ENCODE measurements at places on chromosomes 2 and 18.
A peak's percentile ranks its signal among the peaks of the same experiment; 100 is the strongest.

DNA sequence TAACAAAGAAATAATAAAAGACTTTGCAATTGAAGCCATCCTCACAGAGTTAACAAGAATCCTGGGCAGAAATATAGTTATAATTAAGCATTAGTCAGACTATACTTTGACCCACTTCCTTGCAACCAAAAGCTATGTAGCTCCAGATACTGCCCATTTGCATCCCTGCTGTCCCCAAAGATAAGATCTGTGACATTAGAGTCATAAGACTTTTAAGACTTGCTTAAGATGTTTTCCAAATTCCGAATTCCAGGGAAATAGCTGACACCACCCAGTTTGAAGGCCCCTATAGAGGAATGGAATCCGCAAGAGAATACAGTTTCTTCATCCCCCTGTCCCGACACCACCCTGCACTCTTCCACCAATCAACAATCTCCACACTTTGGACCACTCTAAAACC is 69.5 kb upstream of the TLK1 start:
- no peak for DNase-seq

DNA sequence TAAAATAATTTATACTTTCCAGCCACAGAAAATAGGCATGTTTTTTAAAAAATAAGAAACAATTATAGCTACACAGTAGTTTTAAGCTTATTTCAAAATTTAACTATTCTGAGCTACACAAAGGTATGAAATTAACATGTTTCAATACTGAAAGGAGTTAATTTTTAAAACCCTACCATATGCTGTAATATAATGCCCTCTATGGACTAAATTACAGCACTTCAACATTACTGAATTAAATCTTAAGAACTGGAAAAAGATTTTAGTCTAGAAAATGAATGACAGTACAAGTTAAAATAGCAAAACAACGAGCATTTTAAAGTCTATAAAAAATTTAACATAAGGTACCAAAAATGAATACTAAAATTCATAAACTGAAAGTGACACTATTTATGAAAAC is 36.3 kb downstream of the RTN4 start:
- DNase-seq: no peak

DNA sequence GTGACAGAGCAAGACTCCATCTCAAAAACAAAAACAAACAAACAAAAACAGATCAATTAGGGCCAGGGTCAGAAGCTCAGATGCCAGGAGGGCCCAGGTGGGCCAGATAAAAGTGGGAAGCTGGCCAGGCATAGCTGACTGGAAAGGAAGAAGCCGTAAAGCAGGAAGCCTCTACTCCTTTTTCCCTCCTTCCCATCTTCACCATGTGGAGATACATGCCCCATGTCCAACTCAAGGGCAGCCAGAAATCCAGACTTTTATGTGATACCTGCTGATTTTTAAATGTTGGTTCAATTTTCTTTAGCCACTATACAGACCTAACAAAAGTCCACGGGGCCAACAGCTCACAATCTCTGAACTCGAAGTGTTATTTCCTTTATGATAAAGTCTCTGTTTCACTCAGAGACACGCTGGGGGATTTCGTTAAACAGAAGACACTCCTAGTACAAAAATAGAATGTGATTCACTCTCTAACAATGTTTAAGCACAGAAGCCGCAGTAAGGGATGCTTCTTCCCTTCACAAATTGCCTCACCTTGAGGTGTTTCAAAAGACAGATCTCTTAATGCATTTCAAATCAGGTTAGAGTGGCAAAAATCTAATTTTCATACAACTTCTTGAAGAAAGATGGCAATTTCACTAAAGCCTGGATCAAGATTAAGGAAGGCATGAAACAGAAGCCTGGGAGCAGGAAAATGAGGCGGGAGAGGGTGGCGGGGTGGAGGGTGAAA is 14.0 kb downstream of the TMEM247 start:
- peak; percentile 47 for DNase-seq

DNA sequence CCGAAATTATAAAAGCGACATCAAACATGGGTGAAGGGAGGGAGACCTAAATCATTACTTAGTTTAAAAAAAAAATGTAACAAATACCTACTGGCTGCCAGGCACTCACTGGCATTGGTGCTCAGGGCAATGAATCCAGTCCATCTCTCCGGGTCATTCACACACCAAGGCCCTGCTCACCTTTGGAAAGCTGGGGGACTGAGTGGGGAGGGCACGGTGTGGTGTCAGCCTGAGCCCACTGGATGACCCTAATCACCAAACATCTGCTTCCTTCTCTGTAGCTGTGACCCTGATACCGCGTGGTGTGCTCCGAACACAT is 336 bp upstream of the DDX1 start:
- DNase-seq: no peak

DNA sequence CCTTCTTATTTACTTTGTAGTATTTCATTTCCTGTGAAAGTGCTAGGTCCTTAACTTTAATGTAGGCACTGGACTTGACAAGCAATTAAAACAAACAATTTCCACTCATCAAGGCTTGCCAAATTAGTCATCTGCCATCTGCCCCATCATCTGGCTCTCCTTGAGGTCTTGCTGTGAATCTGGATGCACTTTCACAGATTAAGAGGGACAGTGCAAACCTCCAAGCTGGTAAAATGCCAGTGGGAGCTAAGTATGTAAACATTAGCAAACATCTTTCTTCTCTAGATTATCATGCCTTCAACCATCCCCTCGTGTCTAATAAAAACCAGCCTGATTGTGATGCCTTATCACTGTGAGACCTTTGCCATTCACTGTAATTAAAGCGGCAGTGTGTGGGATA is 402.9 kb downstream of the ERBB4 start:
- DNase-seq: no peak

DNA sequence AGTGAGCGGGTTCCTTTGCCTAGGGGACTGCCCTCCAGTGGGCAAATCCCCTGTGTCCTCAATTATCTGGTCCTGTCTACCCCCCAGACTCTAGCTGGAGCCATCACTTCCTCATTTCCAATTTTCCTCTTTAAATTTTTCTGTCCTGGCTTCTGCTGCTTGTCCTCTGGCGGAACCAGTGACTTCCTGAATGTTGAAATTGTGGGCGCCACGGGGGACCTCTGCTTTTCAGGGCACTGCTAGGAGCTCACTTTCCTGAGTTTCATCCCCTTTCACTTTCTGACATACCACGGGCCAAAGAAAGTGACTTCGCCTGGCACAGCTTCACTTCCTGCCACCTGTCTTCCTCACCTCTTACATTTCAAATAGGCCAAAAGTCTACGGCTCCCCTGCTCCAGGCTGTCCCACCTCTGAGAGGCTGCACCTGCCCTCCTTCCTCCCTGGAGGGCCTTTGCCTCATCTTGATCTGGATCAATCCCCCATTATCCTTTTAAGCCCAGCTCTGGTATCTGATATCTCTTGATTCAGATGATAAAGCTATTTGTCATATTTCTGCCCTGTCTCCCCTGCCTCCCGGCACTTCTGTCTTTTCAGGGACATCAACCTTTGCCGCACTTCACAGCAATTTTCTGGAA is 1.4 kb upstream of the MARCO start:
- DNase-seq: no peak

DNA sequence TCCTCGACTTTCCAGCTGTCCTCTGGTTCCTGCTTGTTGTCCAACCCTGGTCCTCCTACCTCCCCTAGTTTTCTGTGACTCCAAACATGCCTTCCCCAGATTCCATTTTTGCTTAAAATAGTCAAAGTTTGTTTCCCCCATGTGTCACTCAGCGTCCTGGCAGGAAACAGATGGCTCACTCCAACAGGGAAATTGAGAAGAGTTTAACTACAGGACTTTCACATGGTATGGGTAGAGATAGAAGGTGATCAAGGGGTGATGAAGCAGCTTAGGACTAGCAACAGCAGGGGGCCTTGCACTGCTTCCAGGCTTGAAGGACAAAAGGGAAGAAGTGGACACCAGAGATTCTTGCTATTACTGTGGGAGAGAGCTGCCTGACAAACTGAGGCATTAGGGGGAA is 6.1 kb upstream of the CUL3 start:
- no peak for DNase-seq

DNA sequence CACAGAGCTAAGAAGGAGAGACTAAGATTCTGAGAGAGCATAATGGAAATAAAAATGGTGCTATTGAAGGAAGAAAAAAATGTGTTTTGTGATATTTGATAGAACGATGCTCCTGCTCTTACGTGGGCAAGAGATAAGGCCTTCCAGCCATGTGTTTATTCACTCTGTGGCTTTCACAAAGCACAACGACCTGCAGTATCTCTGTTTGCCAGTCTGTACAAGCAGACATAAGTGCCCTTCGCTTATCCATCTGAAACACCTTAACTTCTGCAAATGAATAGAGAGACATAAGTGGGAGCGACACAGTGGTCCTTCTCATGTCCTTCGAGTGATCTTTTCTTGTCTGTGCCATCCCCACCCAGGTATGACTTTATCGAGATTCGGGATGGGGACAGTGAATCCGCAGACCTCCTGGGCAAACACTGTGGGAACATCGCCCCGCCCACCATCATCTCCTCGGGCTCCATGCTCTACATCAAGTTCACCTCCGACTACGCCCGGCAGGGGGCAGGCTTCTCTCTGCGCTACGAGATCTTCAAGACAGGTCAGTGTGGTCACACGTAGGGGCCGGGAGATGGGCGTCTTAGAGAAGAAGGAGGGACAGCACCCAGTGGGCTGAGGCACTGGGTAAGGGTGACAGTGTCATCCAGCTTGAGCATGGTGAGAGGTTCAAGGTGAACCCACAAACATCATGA is 33.7 kb downstream of the NRP2 start:
- DNase-seq: no peak

DNA sequence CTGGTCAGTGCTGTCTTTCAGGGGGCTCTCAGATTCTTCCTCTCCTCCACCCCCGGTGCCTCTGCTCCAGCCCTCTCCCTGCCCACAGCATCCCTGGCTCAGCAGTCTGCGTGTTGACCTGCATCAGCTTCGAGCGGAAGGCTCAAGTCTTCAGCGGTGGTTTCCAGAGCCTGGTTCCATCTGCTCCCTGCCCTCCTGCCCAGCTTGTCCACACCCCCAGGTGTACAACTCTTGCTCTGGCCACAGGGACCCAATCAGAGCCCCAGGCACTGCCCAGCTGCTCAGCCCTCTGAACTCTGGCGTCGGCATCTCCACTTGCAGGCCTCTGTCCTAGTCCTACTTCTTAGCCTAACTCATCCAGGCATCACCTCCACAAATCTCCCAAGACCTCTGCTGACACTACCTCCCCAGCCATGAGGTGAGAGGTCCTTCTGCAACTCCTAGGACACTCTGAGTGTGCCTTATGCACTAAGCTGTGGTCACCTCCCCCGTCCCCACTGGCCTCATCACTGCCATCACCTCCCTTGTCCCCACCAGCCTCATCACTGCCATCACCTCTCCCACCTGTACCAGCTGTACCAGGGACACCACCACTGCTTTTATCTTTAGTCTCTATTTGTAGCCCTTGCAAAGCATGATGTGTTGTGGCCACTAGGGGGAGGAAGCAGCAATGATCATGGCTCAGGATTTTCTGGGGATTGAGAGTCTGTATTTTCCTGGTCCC is 60.9 kb downstream of the EDAR start:
- no peak for DNase-seq

- DNase-seq: no peak
Measured at GRCh38 chr2:127293386-127293747, 577 bp downstream of the ERCC3 start.

GRCh38 chr2:119179991-119180390 is 21.4 kb upstream of the C1QL2 start:
- DNase-seq: no peak
